Psoas muscle (tissue), 8 donors: ENCODE measurements at places on chromosomes 2 and 18.

GRCh38 chr18:76697441-76697901 is 124.9 kb upstream of the ZNF236 start:
- DNase-seq: no peak
- H3K36me3 ChIP-seq: no peaks in the 10 kb centered on the region
- H3K4me3 ChIP-seq: no peak overlapping the region
- no peaks in the 10 kb centered on the region for H3K4me1 ChIP-seq
- no peaks in the 10 kb centered on the region for H3K27me3 ChIP-seq

- no peaks in the 10 kb centered on the region for H3K4me1 ChIP-seq
- no peak for DNase-seq
- H3K27ac ChIP-seq: no peak overlapping the region
These were observed 194.4 kb downstream of the RNF144A start for GRCh38 chr2:7111626-7112025.

- peaks cover 6% of the 10 kb centered on the region for H3K4me1 ChIP-seq
- DNase-seq: no peak
- no peak overlapping the region for H3K27ac ChIP-seq
- H3K4me3 ChIP-seq: no peak overlapping the region
- no peaks in the 10 kb centered on the region for H3K27me3 ChIP-seq
- no peaks in the 10 kb centered on the region for H3K36me3 ChIP-seq
These were observed 22.5 kb upstream of the ACYP2 start for GRCh38 chr2:54092940-54093339.

GRCh38 chr2:68089961-68090360 is 27.2 kb upstream of the C1D start:
- no peak overlapping the region for H3K27ac ChIP-seq
- H3K4me3 ChIP-seq: no peak overlapping the region
- H3K4me1 ChIP-seq: no peaks in the 10 kb centered on the region
- DNase-seq: no peak

- no peaks in the 10 kb centered on the region for H3K4me1 ChIP-seq
- no peak overlapping the region for H3K27ac ChIP-seq
- H3K4me3 ChIP-seq: no peak overlapping the region
- H3K27me3 ChIP-seq: no peaks in the 10 kb centered on the region
- DNase-seq: no peak
- H3K36me3 ChIP-seq: no peaks in the 10 kb centered on the region
These were observed 38.2 kb upstream of the MGAT4A start for GRCh38 chr2:98769114-98769476.

DNA sequence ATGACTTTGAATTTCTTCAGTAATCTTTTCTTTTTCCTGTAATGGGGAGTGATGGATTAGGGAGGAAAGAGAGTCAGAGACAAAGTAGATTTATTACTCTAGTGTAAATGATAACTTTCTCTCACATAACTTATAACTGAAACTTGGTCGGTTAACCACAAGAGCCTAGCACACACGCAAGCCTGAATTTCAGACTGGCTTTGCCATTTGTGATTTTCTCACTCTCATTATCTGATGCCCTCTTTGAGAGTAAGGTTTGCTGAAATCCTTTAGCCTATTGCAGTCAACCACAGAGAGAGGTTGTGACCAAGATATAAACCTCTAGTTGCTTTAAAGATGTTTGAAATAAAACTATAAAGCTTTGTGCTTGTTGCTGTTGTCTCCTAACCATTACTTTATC is 117.9 kb upstream of the NETO1 start:
- H3K4me1 ChIP-seq: no peaks in the 10 kb centered on the region
- DNase-seq: no peak
- H3K36me3 ChIP-seq: no peaks in the 10 kb centered on the region
- H3K27me3 ChIP-seq: no peaks in the 10 kb centered on the region

GRCh38 chr2:107633580-107634147 is 193.0 kb upstream of the RGPD4 start:
- no peak overlapping the region for H3K4me3 ChIP-seq
- no peaks in the 10 kb centered on the region for H3K27me3 ChIP-seq
- DNase-seq: no peak
- H3K4me1 ChIP-seq: no peaks in the 10 kb centered on the region
- H3K36me3 ChIP-seq: no peaks in the 10 kb centered on the region

DNA sequence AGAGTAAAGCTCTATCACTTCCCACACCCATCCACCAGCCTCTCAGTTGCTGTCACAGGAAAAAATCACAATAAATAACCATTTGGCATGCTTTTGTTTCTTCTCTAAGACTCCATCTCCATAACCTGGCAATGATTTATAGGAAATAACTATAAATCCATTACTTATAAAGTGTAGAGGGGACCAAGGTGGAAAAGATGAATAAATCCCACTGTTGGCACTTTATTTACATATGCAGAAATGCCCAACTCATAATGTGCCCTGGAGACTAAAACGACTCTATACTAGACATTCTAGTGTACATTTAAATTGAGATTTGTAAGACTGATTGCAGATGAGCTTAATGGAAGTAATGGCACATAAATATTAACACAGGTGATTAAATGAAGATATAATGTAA is 7.5 kb upstream of the NOSTRIN start:
- no peak for DNase-seq
- H3K36me3 ChIP-seq: no peaks in the 10 kb centered on the region
- no peaks in the 10 kb centered on the region for H3K4me1 ChIP-seq
- no peaks in the 10 kb centered on the region for H3K27me3 ChIP-seq
- no peak overlapping the region for H3K27ac ChIP-seq

DNA sequence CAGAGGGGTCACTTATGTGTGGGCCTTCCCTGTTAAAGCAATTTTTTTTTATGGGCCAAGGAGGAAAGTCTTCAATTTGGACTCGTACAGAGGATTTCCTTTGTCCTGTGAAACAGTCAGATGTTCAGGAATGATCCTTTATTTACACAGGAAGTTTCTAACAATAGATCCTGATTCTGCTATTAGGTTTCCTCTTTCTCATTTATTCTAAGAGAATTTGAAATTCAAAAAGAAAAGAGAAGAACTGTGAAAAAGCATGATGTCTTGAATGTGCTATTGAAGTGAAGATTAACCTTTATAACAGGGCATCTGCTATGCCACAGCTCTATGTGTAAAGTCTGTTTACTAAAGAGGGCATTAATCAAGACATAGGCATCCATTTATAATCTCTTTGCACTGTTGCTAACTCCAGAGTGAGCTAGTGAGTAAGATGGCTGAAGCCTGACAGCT is 105.3 kb upstream of the FAM98A start:
- H3K4me1 ChIP-seq: no peaks in the 10 kb centered on the region
- H3K27me3 ChIP-seq: no peaks in the 10 kb centered on the region
- H3K27ac ChIP-seq: no peak overlapping the region
- no peak overlapping the region for H3K4me3 ChIP-seq
- H3K36me3 ChIP-seq: no peaks in the 10 kb centered on the region

DNA sequence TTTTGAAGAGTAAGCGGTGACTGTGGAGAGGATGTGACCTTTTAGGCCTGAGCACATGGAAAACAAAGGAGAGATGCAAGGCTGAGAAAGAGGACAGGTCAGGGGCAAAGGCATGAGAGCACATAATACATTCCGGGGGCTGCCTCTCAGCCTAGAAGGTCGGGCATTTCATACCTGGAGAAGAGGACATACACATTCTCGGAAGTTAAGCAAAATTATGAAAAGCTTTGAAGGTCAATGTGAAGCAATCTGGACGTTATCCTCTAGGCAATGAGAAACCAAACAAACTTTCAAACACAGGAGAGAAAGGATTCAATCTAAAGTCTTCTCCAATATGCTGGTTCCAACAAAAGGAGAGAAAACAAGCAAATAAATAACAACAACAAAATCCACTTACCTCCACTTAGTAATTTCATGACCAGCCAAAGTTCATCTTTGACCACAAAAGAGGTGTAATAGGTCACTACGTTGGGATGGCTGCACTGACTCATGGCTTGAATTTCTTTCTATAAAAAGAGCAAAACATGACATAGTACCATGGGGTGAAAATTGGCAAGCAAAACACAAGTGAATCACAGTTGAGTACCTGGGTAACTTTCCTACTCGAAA is 80.4 kb downstream of the STK39 start:
- H3K27ac ChIP-seq: no peak overlapping the region
- H3K4me1 ChIP-seq: no peaks in the 10 kb centered on the region
- no peaks in the 10 kb centered on the region for H3K36me3 ChIP-seq
- DNase-seq: no peak
- no peaks in the 10 kb centered on the region for H3K27me3 ChIP-seq

DNA sequence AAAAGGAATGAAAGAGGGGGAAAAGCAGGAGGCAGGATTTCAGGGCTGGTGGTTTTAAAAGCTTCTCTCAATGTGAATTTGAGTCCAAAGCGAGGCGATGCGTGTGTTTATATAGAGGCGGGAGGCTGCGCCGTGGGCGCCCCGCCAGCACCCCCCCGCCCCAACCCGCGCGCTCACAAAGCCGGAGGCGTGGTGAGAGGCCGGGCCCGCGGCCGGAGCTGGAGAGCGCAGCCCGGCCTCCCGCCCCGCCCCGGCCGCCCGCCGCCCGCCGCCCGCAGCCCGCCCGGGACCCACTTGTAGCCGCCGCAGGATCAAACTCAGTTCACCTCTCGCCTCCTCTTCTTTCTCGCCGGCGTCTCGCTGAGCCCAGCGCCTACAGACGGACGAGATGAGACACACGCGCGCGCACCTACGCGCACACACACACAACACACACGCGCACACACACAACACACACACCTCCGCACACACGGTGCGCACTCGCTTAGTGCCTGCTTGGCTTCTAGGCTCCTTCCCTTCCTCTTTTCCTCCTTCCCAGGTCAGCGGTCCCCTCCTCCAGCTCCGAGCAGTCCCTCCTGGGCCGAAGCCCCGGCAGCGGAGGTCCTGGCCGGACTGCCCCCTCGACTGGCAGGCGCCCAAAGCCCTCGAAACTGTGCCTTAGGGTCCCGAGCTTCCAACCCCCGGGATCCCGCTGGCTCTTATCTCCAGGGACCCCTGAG is 1.3 kb upstream of the CYP26B1 start:
- H3K27ac ChIP-seq: no peak overlapping the region
- H3K4me1 ChIP-seq: peaks cover 49% of the 10 kb centered on the region
- no peaks in the 10 kb centered on the region for H3K36me3 ChIP-seq
- H3K27me3 ChIP-seq: no peaks in the 10 kb centered on the region
- peak; percentile 55 for DNase-seq

DNA sequence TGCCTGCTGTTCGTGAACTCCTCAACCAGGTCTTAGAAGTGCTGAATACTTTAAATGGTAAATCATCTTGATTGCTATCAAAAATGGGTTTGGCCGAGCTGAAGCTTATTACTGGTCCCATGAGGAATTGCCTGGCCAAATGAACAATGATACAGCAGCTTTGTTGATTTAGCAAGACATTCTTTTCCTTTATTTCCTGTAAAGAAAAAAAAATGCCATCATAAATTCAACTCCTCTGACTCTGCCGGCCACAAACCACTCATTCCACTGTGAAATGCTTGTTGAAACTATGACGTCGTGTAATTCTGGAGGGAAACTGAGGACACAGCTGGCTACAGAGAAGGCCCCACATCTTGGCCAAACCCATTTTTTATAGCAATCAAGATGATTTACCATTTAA is 74.2 kb upstream of the ID2 start:
- H3K27ac ChIP-seq: no peak overlapping the region
- H3K4me1 ChIP-seq: no peaks in the 10 kb centered on the region
- no peak overlapping the region for H3K4me3 ChIP-seq
- DNase-seq: no peak
